ENCODE measurements at places on chromosomes 11 and 22.
A peak's percentile ranks its signal among the peaks of the same experiment; 100 is the strongest.

GRCh38 chr22:24417901-24418641 lies 9.3 kb upstream of the ADORA2A start:
- DNase-seq = no peak

GRCh38 chr22:19410941-19411689 lies 20.4 kb downstream of the HIRA start:
- DNase-seq = no peak

GRCh38 chr11:66052664-66052982 lies 459 bp downstream of the SF3B2 start:
- DNase-seq = no peak

- peak; percentile 45 for DNase-seq
Observed at GRCh38 chr11:36478700-36479329, 31.3 kb downstream of the TRAF6 start.

DNA sequence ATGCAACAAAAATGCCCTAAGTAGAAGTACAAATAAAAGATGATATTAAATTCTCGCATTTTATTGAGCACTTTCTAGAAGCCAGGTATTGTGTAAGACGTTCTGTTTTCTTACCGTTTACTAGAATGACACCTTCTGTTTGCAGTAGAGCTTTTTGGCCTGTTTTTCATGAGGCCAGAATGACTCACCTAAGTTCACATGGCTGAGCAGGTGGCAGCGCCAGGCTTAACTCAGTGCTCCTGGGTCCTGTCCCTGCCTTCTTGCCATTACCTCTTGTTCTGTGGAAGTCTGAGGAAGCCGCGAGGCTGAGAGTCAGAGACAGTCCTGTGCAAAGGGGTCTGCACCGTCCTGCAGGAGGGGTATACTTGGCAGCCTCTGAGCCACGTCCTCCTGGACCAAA lies 113.8 kb downstream of the ATXN10 start:
- DNase-seq = no peak

DNA sequence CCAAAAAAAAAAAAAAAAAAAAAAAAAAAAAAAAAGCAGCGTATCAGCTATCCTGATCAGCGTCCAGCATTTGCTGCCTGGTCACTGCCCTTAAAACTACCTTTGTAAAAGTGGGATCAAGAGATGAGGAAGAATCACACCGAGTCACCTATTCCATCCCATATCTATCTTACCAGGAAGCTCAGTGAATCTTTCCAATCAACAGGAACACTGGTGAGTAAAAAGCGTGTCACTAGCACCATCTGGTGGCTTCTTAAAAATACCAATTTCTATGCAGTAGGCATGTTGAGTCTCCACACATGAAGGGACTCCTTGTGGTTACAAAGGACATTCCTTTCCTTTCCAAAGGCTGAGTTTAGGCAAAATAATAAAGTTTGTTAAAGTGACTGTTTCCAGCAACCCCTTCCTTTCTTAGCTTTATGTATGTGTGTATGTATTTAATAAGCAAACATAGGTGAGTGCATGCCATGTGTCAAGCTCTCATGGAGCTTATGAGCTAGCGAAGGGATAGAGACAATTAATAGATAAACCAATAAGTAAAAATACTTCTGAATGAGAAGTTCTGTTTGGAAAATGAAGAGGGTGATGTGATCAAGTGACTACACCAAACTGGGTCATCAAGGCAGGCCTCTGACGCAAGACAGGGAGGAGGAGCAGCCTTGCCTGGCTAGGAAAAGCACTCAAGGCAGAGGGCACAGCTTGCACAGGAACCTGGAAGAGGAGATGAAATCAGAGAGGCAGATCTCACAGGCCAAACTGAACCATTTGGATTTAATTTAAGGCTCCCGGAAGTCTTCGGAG lies 13.9 kb upstream of the TP53AIP1 start:
- peak; percentile 67 for DNase-seq

DNA sequence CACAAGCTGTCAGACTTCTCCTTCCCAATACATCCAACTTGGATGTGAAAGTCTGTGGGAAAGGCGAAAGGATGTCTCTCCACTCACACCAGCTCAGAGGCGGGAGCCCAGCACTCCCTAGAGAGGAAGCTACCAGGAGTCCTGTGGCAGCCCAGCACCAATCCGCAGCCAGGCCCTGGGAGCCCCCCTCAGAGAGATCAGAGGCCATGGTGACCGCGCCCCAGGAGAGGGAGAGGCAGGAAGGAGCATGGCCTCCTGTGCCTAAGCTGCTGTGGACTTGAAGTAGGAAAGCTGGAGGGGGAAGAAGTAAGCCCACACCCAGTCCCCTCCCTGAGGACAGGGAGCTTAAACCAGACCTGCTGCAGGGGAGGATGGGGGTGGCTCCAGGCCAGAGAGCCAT lies 24.4 kb upstream of the IGSF9B start:
- DNase-seq = no peak

- no peak for DNase-seq
Observed at GRCh38 chr22:42613872-42614301, 796 bp downstream of the POLDIP3 start.

GRCh38 chr22:45341498-45341897 lies 31.8 kb downstream of the FAM118A start:
- no peak for DNase-seq

DNA sequence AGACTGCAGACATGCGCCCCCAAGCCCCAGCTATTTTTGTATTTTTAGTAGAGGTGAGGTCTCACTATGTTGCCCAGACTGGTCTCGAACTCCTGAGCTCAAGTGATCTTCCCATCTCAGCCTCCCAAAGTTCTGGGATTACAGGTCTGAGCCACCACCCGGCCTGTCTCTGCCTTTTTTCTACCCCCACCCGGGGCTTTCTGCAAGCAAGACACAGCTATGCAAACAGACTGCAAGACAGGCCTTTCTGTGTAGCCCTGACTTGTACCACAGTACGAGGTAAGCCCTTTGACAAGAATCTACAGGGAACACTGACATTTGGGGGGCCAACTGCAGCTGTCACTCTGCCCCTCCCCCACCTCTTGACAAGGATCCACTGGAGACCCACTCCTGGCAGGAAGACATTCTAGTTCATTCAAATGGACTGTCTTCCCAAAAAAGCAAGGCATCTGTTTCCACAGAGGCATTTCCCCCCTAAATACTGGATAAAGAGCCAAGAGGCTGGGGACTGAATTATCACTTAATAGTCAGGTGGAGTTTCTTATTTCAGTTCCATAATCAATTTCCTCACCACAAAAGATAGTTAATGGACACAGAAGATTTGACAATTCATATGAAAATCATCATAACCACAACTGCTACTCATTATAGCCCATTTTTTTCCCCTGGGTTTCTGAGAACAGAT lies 118.2 kb downstream of the ABTB2 start:
- no peak for DNase-seq

DNA sequence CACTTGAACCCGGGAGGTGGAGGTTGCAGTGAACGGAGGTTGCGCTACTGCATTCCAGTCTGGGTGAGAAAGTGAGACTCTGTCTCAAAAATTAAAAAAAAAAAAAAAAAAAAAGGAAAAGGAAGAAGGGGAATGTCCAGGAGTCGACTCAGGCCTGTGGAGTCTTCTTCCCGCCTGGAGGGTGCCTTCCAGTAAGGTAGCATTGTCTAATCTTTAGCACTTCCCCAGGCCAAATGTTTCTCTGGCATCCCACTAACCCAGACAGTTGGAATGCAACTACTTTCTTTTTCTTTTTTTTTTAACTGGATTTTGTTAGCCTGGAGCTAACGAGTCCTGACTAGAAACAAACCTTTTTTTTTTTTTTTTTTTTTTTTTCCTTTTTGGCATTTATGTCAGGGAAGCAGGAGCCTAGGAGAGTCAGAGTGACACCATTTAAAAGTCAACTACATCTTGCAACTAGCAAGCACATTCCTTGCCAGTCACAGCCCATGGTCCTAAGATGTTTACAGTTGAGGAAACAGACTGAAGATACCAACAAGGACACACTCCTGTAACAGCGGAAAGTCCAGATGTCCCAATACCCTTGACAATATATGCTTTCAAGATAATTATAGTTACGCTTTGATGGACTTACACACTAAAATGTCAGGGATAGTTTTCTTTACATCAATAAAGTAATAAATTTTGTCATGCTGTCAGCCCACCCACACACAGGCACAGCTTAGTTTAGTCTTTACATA lies 10.6 kb downstream of the PLET1 start:
- DNase-seq = no peak

- DNase-seq = no peak
Observed at GRCh38 chr11:121244884-121245283, 47.7 kb upstream of the SC5D start.

DNA sequence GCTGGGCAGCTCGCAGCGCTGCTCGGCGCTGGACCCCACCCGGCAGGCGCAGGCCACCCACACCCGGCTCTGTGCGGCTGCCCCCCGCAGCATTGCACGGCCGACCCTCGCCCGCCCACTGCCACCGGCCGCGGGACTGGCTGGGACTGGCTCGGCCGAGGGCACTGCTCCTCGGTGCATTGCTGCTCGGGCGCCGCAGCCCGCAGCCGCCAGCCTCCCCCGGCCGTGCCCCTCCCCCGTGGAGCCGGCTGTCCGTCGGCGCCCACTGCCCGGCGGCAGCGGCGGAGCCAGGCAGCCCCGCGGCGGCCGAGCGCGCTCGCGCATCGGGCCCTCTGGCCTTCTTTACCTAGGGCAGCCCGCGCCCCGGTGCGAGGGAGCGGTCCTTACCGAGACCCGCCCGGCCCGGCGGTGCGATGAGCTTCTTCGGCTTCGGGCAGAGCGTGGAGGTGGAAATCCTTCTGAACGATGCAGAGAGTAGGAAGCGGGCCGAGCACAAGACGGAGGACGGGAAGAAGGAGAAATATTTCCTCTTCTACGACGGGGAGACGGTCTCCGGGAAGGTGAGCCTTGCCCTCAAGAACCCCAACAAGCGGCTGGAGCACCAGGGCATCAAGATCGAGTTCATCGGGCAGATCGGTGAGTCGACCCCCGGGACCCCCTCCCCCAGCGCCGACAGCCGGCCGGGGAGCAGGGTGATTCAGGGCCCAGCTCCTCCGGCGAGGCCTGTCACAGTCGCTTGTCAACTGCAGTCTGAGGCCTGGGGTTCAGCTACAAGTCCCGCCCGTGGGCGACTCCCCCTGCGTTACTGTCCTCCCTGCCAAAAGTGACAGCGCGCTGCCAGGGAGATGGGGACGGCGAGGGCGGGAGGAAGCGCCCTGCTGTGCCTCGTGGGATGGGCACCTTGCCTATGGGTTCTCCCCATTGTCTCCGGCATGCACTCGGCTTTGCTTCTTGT lies 516 bp downstream of the VPS26B start:
- DNase-seq = peak; percentile 29

- DNase-seq = no peak
Observed at GRCh38 chr22:41966607-41967240, 2.5 kb upstream of the SEPTIN3 start.

GRCh38 chr22:20777420-20778177 lies 3.7 kb downstream of the SERPIND1 start:
- no peak for DNase-seq

GRCh38 chr11:87437844-87438223 lies 400.1 kb downstream of the TMEM135 start:
- DNase-seq = no peak

- no peak for DNase-seq
Observed at GRCh38 chr22:42910221-42910942, 53.3 kb upstream of the ARFGAP3 start.

DNA sequence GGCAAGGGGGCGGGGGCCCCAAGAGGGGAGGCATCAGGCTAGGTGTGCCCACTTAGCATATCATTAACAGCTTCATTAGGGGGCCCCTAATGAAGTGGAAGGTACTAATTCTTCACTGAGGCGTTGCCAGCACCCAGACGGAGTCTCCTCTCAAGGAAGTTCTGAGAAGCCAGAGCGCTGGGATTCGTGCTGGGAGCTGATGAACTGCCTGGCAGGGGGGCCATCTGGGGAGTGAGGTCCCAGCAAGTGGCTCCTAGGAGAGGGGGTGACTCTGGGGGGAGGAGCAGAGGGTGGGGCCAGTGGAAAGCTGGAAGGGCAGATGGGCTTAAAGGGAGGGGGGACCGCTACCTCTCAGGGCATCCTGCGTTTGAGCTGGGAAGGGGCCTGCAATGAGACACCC lies 29.8 kb downstream of the DAGLA start:
- no peak for DNase-seq

GRCh38 chr11:75004215-75004614 lies 15.5 kb downstream of the NEU3 start:
- DNase-seq = no peak

GRCh38 chr22:40939202-40939601 lies 12.0 kb upstream of the RBX1 start:
- no peak for DNase-seq

DNA sequence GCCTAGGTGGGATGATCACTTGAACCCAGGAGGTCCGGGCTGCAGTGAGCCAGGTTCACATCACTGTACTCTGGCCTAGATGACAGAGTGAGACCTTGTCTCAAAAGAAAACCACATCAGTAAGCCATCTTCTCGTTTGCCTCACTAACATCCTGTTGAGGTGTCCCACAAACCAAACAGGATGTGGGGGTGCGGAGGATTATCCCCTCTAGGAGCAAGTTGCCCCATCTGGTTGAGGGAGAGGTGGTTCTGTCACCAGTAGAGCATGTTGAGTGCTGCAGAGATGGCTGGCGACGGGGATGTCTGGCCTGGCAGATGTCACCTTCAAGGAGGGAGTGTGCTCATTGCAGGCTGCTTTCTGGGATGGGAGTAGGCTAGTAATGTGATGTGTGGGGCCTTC lies 72.4 kb downstream of the ZNRF3 start:
- no peak for DNase-seq

GRCh38 chr22:37259540-37260029 lies 15.5 kb upstream of the RAC2 start:
- no peak for DNase-seq

DNA sequence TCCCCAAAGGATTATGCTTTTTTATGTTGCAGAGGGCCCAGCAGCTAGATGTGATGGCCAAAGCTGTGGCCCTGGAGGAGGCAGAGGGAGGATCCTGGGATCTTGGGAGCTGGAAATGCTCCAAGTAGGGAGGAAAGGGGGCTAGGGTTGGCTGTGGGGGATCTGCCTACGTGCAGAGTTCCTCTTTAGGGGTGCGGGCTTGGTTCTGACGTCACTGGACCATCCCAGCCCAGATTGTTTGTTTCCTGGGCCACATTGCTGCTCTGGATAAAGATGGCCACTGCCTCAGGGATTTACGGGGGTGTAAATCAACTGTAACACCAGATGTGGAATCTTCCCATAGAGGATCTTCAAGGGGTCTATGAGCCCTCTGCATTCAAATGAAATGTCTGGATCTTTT lies 110.3 kb upstream of the SYT13 start:
- DNase-seq = no peak

GRCh38 chr11:72844356-72844755 lies 30.1 kb downstream of the ATG16L2 start:
- no peak for DNase-seq

GRCh38 chr11:130470832-130471706 lies 22.6 kb downstream of the ADAMTS15 start:
- DNase-seq = no peak

DNA sequence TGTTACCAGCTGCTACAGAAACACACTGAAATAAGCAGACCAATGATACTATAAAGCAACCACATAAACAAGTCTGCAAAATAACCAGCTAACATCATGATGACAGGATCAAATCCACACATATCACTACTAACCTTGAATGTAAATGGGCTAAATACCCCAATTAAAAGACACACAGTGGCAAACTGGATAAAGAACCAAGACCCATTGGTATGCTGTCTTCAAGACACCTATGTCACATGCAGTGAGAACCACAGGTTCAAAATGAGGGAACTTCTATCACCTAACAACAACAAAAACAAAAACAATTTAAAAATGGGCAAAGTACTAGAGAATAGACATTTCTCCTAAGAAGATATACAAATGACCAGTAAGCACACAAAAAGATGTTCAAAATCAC lies 89.9 kb downstream of the ARHGAP32 start:
- DNase-seq = no peak
